ENCODE measurements at places on chromosomes 6 and 20.

DNA sequence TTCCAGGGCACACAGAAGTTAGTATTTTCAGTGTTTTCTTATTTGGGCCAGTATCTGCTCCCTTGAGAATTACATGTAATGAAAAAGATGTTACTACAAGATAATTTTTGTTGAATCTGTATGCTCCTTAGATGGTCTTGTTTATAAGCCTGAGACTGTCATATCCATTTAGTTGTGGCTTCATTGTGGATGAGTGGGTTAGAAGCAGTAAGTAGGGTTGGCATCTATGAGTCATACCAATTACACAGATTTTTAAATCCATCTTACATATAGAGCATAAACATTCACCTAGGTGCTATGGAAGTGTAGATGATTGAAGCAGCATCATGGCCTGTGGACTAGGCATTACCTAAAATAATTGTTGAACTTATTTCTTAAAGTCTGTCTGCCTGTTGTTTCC is 13.5 kb upstream of the BAG2 start:
- no peak for DNase-seq

DNA sequence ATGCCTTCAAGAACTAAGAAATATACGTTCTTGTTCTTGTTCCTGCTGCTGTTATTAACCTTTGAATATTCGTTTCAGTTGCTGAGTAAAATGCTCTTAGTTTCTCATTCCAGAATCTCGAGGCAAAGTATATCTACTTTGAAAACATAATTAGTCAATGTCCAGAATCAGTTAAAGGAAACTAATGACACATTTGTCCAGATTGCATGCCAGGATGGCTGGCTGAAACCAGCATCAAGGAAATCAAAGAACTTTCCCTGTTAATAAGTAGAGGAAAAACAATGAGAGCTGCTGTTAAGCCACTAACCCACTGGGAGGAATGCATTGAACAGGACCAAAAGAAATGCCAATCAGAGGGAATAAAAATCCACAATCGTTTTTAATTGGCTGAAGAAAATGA is 196.9 kb downstream of the ALDH8A1 start:
- no peak for DNase-seq

GRCh38 chr20:40863355-40863919 is 165.2 kb upstream of the TOP1 start:
- DNase-seq: no peak

DNA sequence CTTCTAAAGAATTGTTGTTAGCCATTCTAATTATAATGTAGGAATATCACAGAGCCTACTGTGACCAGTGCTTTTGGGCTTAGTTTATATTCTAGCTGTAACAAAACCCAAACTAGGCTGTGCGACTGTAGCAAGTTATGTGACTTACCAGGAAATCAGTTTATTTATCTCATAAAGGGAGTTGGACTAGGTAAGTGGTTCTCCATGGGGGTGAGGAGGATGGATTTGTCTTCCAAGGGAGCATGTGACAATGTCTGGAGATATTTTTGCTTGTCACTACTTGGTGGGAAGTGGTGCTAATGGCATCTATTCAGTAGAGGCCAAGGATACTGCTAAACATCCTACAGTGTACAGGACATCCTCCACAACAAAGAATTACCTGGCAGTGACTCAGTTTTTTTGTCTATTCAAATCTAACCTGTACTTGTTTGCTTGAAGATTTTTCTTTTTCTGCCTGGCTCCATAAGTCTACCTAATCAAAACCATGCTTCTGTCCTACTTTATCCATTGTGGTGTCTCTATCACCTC is 32.5 kb downstream of the ZFAND3 start:
- DNase-seq: no peak

GRCh38 chr20:58081846-58082245 is 146.6 kb downstream of the ANKRD60 start:
- no peak for DNase-seq

DNA sequence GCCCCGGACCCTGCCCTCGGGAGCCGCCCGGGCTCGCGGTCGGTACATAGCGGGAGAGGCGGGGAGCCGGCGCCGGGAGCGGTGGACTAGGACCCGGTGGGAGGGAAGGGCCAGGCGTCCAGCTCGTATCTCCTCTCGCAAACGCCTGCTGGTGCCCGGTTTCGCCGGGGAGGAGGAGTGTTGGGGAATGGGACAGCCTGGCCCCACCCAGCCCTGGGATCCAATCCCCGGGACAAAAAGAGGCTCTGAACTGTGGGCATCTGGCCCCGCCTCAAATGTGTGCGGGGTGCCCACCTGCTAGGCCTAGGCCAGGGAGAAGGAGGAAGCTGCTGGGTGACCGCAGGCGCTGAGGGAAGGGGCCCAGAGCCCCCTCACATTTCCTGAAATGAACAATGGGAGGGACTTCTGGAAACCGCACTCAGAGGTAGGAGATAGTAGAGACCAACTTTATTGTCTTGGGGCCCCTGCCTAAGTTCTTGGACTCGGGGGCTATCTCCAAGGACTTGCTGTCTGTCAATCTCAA is at the start of gene KCNK17:
TSS of gene KCNK17 (minus strand) at position 147 of the 523 bp plus-strand sequence. CDS start at position 48, 99 bp downstream.
- peak; percentile 9 for DNase-seq

DNA sequence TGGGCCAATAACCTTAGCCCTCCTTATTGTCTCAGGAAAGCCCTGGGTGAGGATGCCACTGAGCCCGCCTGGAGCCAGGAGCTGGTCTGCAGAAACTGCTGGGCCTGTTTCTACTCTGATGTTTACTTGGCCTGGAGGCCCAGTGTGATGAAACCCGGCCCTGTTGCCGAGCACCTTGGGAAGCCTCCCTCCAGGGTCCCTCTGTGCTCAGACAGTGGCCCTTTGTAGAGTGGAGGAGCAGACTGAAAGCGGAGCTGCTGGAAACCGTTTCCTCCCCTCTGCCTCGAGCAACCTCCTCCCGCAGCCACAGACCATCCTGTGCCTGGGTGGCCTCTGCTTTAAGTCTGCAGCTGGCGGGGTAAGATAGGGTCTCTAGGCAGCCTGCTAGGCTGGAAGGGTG is 84.1 kb upstream of the EPB41L1 start:
- no peak for DNase-seq

DNA sequence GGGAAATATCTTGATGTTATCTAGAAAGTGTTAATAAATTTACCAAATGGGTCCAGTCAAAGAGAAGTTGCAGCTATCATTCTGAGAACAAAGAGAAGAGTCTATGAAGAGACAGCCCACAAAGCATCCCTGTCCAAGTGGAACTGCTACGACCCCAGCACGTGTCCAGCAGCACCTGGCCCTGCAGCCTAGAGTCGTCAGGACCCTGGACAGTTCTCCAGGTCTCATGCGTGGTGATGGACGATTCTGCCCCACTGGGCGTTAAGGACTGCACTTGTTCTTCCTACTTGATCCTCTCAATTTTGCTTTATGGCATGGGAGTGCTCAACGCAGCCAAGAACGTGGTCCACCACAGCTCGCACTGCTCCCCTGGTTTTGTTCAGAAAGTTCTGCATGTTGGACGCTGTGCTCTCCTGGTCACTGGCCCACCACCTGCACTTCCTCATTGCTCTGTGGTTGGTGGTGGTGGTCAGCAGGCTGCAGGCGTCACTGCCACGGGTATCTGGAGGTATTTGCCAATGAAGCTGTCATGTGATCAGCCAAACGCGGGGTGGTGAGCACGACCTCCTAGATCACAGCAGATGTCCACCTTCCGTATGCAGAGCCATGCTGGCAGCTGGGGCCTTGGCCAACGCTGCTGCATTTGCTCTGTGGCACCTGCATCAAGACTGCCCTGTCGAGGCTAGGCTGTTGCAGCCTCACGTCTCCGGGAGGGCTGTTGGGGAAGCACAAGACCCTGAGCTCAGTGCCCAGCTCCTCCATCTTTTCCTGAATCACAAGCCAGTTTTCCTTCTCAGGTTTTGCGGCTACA is 356.4 kb downstream of the CDH4 start:
- DNase-seq: peak; percentile 22
